ENCODE measurements at places on chromosomes 4 and X.

DNA sequence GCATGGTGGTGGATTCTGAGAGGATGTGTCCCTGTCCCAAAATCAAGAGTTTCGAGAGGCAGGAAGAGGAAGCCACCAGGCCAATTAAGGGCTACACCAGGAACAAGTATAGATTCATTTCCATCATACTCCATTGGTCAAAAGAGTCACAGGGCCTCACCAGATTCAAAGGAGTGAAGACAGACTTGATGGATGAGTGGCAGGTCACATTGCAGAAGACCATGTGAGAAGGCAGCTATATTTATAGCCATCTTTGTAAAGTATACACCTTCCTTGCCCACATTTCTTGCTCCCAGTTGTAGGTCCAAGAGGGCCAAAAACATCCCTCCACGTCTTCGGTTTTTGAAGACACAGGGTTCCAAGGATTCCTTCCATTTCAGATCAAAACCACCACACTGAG lies 406.0 kb downstream of the BCOR start:
- no peak for DNase-seq

GRCh38 chrX:3697701-3698279 lies 15.7 kb downstream of the PRKX start:
- no peak for DNase-seq

GRCh38 chr4:157172011-157172410 lies 48.5 kb upstream of the GRIA2 start:
- no peak for DNase-seq

- DNase-seq: no peak
Observed at GRCh38 chr4:113169368-113169767, 119.9 kb downstream of the ANK2 start.

DNA sequence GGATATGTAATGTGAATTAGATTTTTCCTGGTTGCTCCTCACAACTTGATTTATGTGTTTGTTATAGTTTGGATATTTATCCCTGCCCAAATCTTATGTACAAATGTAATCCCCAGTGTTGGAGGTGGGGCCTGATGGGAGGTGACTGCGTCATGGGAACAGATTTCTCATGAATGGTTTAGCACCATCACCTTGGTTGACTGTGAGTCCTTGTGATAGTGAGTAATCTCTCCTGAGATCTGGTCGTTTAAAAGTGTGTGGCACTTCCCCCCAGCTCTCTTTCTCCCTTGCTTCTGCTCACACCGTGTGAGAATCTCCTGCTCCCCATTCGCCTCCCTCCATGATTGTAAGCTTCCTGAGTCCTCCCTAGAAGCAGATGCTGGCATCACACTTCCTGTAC lies 2.2 kb downstream of the MID2 start:
- no peak for DNase-seq

Data from SW480 (cell line).